H54 (cell line): ENCODE measurements at places on chromosomes 5 and 9.

GRCh38 chr9:100525563-100525962 lies 52.3 kb upstream of the CAVIN4 start:
- no peak for DNase-seq

DNA sequence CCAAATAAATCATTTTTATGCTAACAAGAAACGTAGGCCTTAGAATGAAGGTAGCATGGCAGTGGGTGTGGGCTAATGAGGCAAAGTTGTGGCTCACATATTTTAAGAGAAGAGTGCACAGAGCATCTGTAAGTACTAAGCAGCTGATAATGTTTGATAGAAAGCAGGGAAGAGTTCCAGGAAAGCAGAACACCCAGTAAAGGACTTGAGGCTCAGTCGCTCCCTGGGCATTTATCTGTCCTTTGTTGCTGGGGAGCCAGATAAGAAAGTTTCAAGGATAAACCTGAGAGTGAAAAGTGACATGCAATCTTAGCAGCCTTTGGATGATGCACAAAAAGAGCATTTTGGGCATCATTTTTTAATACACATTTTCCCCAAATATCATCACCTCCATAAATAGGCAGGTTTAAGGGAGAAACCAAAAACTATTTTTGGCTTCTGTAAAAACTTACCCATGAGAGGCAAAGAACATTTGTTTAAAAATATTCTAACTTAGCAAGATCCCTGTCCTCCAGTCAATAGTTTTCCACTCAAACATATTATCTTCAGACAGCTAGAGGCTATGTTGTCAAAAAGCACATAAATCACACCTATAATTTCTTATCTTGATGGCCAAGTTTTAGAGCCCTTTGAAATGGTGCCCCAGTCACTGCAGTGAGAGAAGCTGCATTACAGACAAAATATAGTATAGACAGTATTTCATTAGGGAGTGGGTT lies 3.4 kb downstream of the FREM1 start:
- DNase-seq: no peak

DNA sequence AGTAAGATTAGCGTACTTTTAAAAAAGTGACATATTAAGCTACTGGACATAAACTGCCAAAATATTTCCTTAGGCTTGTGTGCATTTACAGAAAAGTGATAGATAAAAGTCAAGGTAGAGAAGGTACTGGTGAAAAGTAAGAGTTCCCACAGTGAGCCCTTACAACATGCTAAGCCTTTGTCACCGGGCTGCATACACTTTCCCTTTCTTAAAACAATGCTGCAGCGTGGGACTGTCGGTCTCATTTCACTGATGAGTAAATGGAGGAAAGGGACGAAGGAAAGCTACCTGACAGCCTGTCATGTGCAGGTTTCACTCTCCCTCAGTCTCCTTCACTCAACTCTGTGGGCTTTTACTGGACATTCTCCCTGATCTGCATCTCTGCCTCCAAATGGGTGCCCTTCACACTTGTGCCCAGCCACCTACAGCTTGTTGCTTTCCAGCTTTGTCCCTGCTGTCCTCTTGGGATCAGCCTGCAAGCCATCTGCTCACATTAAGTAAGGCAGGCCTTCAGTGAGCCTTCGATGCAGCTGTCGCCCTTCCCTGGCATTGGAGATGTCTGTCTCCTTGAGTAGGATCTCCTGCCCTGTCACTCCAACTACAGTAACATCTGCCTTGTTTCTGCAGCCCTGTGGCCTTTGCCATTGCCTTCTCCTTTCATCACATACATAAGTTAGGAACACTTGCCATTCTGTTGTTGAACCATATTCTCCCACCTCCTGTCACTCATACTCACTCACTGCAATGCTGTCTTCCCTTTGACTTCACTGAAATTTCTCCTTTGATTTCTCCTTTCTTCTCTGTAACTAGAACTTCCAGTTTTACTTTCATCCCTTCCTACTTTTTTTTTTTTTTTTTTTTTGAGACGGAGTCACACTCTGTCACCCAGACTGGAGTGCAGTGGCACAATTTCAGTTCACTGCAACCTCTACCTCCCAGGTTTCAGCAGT lies 9.3 kb upstream of the ROPN1L start:
- DNase-seq: no peak

DNA sequence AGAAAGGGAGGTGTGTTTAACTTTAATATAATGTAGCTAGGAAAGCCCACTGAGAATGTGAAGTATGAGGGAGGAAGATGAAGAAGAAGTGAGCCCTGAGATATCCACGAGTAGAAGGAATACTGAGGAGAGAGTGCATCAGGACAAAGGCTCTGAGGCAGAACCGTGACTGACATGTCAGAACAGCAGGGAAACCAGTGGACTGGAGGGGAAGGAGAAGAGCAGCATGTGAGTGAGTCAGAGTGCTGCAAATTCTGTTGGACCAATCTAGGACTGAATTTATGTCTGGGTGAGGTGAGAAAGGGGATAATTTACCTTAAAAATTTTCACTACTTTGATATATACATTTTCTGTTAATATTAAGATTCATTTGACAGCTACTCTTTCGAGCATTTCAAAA lies 110.3 kb downstream of the ST8SIA4 start:
- DNase-seq: no peak

DNA sequence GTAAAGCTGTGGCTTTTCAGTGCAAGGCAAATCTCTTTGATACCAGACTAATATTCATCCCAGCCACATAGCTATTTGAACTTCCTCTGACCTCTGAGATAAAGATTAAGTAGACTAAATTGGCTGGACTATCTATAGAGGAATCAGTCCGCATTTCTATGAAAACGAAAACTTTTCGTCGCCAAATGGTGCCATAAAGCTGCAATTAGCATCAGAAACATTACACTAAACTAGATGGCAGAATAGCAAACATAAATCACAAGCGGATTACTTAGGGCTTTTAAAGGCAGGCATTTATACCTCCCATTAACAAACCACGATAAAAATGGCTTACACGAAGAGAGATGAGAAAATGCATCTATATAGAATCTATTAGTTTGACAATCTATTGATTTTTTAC lies 1009.7 kb upstream of the CDH6 start:
- no peak for DNase-seq

DNA sequence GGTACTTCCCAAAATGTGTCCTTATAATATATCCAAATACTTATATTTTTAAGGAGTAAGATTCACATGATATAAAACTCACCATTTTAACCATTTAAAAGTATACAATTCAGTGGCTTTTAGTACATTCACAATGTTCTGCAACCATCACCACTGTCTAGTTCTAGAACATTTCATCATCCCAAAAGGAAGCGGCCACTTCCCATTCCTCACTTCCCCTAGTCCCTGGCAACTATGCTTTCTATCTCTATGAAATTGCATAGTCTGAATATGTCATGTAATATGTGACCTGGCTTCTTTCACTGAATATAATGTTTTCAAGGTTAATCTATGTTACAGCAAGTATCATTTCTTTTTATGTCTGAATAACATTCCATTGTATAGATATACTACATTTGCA lies 615.1 kb upstream of the SGCD start:
- DNase-seq: no peak

DNA sequence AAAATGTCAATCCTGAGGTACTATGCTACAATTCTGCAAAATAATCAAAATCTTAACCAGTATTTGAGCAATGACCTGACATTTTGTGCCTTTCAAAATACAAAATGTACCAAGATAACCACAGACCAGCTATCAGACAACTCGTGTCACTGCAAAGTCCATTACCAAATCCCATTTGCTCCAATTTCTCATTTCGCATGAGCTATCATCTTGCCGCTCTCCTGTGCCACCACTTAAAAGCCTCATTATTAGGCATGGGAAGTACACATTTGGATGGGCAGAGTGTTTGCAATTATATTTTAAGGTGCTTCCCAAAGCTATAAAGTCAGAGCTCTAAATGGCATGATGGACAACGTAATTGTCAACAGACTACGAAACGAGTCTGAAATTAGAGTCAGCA lies 205.2 kb downstream of the AGTPBP1 start:
- DNase-seq: no peak

DNA sequence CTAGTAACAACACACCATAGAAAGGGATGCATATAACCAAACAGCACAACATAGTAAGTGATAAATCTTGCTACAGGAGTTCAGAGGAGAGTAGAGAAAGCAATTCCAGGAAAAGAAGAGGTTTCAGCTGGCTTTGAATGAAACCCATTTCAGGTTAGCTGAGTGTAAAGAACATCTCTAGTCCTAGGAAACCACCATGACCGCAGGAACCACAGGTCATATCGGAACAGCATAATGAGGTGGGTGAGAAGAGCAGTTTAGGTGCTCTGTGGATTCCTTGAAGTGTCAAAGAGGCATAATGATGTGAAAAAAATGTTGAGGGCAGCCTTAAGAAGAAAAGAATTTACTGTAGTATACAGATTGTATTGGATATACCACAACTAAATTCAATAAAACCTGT lies 507.5 kb downstream of the MTRR start:
- no peak for DNase-seq

GRCh38 chr5:158679221-158679641 lies 420.5 kb downstream of the EBF1 start:
- DNase-seq: no peak
